ENCODE measurements at places on chromosomes 2 and 18. TPM values are rescaled to one million over a fixed set of nuclear protein-coding genes. Genes with fewer than 3 reads are reported as not detected.

Gene RBM44
- 0.30 TPM for total RNA-seq

GRCh38 chr2:109126501-109126860, 2.5 kb upstream of the SH3RF3 start:
- DNase-seq, result peak; percentile 38

DNA sequence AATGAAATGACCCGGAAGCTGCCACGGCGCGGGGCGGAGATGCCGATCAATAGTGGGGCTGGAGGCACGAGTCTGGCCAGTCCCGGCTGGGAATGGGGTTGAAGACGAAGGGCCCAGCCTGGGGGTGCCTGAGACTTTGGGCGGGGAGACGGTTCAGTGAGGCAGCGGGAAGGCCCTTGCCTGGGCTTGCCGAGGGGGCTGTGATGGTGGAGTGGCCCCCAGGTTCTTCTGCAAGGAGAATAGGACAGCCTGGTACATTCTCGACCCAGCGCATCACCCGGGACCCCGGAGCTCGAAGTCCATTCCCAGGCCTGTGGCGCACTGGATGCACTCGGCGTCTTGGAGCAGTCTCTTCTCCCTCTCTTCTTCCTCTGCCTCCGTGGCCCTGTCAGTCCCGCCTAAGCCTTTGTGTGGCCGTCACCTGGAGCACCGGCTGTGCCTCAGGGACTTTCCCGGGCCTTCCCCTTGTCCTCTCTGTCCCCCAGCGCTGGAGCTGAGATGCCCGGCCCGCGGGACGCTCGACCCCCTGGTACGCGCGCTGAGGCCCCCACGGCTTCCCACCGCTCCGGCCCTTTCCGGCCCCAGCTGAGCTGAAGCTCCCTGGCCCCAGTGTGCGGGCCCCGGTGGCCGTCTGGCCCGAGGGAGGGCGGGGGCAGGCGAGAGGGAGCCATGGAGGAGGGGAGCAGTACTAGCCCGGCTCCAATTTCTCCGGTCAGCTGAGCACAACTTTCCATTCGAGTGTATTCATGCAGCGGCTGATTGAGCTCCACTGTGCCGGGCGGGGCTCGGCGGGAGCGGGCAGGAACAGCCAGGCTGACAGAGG, 8.0 kb downstream of the SIX3 start:
- no peak for DNase-seq

GRCh38 chr18:62506495-62507143, 16.2 kb upstream of the ZCCHC2 start:
- DNase-seq, result no peak

DNA sequence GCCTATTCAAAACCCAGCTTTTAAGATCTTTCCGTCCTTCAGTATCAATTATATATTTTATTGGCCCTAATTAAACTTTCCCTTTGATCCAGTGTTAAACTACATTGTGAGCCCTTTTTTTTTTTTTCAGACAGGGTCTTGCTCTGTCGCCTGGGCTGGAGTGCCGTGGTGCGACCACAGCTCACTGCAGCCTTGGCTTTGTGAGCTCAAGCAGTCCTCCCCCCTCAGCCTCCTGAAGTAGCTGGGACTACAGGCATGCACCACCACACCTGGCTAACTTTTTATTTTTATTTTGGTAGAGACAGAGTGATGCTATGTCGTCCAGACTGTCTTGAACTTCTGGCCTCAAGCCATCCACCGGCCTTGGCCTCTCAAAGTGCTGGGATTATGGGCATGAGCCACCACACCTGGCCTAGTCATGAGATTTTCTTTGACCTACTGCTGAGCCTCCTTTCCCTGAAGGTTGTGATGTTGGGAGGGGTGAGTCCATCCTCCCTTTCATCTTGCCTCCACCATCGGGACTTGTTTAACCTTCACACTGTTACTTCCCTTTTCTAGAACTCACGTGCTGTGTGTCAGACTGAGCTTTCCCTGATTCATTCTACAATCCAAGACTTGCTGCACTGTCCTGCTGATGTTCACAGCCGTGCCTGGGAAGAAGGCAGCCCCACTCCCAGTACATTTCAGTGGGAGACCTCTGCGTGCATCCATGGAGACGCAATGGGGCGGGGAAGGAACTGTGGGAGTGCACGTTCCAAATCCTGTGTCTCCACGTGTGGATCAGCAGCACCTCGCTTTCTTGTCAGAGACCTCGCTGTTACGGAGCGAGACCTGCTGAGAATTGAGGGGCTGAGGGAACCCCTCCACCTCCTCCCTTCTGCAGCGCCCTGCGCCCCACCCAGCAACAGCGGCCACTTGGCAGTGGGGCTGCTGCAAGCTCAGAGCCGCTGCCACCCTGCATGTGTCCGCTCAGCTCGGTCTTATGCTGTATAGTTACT, 10.8 kb downstream of the OXER1 start:
- DNase-seq, result no peak

All from right atrium auricular region (tissue), 2 donors.